Lung microvascular endothelial cell (primary cell): ENCODE measurements at places on chromosomes 3 and 15. TPM values are rescaled to one million over a fixed set of nuclear protein-coding genes. Genes with fewer than 3 reads are reported as not detected.

DNA sequence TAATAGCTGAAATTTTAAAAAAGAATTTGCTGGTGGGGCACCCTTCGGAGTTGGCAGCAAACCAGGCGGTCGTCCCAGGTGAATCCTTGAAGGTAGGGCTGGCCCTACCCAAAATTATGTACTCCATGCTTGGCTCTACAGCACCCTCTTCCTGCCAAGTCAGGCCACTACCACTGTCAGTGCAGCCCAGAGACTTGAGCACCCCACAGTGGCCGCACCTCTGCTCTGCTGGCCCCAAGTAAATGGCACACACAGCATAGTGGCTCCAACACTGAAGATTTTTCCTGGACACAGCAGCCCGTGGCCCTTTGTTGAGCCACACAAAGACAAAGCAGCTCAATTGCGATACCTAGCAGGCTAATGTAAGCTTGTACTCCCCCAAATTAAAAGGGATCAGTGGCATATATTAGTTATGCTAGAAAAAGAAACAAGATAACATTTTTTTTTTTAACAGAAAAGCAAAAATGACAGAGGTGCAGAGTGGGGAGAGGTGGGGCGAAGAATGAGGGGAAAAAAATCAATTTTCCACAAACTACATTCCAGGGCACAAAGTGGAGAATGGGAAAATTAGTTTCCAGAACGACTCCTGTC is 250.5 kb downstream of the UACA start:
- DNase-seq, result peak; percentile 33

DNA sequence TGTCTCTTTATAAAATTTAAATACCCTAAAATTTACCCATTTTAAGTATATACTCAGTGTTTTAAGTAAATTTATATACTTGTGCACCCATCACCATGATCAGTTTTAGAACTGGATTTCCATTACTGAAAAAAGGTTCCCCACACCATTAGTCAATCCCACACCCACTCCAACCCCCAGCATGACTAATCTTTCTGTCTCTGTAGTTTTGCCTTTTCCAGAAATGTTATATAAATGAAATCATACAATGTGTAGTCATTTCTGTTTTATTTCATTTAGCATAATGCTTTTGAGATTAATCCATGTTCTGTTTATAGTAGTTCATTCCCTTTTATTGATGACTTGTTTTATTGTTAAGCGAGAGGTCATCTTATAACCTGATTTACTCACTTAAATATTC is 66.1 kb upstream of the LIMD1 start:
- DNase-seq, result no peak

BSN gene
- under 0.01 TPM in 2 replicates for total RNA-seq

DNA sequence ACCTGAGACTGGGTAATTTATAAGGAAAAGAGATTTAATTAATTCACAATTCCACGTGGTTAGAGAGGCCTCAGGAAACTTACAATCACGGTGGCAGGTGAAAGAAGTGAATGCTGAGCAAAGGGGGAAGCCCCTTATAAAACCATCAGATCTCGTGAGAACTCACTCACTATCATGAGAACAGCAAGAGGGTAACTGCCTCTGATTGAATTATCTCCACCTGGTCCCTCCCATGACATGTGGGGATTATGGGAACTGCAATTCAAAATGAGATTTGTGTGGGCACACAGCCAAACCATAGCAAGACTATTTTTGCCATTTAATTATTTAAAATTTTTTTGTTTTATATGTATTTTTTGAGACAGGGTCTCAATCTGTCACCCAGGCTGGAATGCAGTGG is 27.0 kb upstream of the KCTD6 start:
- DNase-seq, result peak; percentile 8

SLCO3A1 gene
- 0.20 and 0.44 TPM in 2 replicates for total RNA-seq

- no peak for DNase-seq
Observed at GRCh38 chr3:160217675-160218074, 7.5 kb upstream of the C3orf80 start.

MAP1A gene
- total RNA-seq, result 0.20 and 0.44 TPM in 2 replicates

DNA sequence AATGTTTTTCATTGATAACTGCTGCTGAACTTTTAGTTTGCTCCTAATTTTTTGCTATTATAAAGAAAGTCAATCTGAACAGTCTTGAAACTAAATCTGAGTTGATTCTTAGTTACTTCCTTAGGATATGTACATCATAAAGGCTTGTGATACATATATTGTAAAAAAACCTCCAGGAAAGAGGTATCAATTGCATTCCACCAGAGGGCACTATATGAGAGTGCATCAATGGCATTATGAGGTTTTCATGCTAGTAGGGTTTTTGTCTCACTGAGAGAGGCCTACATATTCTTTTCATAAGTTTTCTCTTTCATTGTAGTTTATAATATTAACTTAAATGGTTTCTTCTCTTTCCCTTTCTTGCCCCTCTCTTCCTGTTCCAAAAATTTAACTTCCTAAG is 46.9 kb downstream of the PIK3R4 start:
- peak; percentile 46 for DNase-seq

ENTPD3 gene
- not detected in 2 replicates for total RNA-seq

BLOC1S6 gene
- 55.1 and 55.2 TPM in 2 replicates for total RNA-seq

OCA2 gene
- total RNA-seq, result not detected in 2 replicates

KBTBD12 gene
- total RNA-seq, result not detected in 2 replicates

- no peak for DNase-seq
Observed at GRCh38 chr15:99480016-99480810, 85.6 kb upstream of the MEF2A start.

DNA sequence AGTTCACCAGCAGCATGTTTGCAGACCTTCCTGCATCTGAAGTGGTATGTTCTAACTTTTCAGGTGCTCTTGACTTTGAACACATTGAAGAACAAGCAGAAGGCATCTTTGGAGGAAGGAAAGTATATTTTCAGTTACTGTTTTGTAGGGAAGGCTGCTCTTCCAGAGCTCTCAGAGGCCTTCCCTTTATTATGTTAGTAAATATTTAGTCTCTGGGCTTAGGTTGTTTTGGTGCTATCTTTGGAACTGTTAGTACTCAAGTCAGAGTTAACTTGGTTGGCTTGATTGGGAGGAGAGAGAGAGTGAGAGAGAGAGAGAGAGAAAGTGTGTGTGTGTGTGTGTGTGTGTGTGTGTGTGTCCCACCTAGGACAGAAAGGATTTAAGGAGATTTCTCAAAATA is 188.2 kb downstream of the ITPR1 start:
- DNase-seq, result no peak
